T-cell (primary cell): ENCODE measurements at places on chromosomes 7 and 10. TPM values are rescaled to one million over a fixed set of nuclear protein-coding genes. Genes with fewer than 3 reads are reported as not detected.

GRCh38 chr7:90569368-90569767, 26.8 kb upstream of the CDK14 start:
- DNase-seq = no peak

GRCh38 chr10:1509011-1509530, 228.3 kb downstream of the ADARB2 start:
- no peak for DNase-seq

DNA sequence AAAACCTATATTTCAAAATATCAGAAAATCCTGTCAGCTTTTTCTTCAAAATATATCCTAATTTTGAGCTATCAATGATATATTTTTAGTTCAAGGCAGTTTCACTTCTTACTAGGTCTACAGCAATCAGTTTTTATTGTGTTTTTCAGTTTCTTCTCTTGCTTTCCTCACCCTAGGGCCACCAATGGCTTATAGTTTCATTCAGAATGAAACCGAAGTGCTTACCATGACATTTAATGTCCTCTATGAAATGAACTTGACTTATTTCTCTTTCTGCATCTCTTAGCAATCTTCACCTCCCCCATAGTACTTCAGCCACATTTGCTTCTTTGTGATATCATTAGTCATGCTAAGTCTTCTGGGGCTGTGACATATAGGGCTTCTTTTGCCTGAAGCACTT, 100.3 kb downstream of the ARL5B start:
- DNase-seq = no peak

GRCh38 chr7:39406467-39406866, 159.7 kb upstream of the YAE1 start:
- no peak for DNase-seq

GRCh38 chr7:68470836-68471435, 1127.3 kb upstream of the AUTS2 start:
- no peak for DNase-seq

- DNase-seq = no peak
Measured at GRCh38 chr7:10571759-10572158, 401.9 kb upstream of the PHF14 start.

DNA sequence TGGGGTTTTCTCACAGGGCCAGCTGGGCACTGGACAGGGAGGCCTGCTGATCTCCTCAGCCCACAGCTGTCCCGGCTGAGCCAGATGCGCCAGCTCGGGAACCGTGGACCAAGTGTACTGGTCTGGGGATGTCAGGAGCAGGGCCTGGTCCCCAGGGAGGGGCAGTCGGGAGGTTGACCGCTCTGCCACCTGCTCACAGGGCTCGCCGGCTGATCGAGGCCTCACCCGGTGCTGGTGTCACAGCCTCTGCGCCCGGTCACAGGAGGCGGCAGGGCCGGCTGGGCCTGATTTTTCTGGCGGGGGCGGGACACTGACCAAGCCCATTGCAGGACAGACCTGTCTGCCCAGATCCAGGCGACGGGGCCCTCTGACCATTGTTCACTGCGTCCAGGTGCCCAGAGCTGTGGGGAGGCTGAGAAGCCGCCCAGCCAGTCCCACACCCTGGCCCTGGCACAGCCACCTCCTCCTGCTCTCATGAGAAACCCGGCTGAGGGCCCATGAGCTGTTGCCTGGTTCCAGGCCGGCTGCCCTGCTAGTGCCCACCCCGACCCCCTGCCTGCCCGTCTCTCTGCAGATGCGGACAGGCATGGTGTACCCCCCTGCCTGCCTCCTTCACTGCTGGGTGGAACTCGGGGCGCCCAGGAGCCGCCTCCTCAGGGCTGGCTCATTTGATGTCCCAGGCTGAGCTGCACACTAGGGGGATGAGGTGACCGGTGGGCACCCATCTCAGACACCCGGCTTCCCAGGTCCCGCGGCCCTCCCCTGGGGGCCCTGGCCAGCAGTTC, 3.0 kb upstream of the TMEM184A start:
- no peak for DNase-seq

DNA sequence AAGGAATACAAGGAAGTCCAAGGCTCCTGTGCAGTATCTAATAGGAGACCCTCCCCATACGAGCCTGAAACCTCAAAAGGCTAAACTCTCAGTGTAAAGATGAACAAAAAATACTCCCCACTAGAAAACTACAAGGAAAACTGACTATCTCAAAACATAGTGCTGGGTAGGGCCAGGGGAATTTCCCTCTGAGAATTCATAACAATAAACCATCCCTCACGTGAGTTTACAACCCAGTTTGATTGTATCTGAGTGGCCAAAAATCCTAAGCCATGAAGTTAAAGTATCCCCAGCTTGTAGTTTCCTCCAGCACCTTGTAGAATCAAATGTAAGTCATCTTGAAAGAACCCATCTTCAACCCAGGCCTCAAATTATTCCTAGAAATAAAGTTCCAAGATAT, 293.4 kb downstream of the CELF2 start:
- no peak for DNase-seq

DNA sequence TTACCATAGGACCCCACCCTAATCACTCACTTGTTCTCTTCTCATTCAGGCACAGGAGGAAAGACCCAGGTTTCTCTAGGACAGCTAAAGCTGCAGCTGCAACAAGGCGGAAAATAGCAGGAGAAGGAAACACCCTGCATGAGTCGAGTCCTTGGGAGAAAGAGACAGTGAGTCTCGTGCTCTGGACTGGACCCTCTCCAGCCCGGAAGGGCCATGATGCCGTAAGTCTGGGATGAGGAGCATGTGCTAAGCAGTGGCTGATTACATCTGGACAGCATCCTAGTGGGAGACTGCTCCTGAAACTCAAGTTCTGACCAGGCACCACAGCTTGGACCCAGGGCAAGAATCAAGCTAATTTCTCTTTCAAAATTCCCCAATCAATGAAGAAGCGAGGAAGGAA, 39.4 kb downstream of the FBXW4 start:
- DNase-seq = no peak

- no peak for DNase-seq
Measured at GRCh38 chr10:37520488-37520887, 336.9 kb downstream of the ZNF248 start.

GRCh38 chr7:137628216-137628615, 218.6 kb downstream of the DGKI start:
- DNase-seq = no peak

GRCh38 chr7:7504910-7505704, 30.6 kb downstream of the COL28A1 start:
- DNase-seq = no peak

DNA sequence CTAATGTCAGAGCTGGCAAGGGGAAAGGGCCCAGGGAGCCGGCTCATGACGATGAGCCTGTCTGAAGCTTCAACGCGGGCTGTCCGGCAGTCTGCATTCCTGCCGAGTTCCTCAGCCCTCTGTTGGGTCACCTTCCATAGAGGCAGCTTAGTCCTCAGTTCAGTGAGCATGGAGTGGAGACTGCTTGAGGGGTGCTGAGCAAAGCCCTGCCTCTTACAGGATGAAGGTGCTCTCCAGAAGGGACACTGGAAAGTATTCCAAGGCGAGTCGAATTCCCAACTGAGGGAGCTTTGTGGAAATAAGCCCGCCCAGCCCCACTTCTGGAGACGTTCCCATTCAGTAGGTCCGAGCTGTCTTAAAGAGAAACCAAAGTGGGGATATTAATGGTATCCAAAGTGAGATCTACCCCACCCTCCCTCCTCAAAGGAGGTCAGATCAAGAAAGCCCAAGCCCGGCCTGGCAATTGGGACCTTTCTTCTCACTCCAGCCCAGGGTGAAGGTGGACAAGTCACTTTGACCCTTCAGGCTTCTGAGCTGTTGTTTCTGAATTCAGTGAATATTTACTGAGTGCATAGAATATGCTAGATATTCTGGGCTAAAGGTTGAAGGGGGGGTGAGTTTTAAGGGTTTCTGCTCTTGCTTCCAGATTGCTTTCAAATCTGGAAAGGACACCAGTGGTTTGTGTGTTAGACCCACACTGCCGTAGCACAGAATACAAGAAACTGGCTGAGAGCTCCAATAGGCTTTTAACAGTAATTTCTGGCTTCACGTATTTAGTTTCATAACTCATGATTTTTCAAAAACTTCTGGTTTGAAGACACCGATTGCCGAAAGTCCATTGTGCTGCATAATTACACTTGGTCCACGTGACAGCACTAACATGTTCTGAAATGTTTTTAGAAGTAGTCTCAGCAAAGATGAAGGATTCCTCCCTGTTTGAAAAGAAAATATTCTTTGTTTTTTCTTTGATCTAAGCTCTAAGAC, 3.5 kb downstream of the EGFR start:
- DNase-seq = no peak

- DNase-seq = no peak
Measured at GRCh38 chr7:102321351-102322201, 34.7 kb downstream of the SPDYE6 start.

DNA sequence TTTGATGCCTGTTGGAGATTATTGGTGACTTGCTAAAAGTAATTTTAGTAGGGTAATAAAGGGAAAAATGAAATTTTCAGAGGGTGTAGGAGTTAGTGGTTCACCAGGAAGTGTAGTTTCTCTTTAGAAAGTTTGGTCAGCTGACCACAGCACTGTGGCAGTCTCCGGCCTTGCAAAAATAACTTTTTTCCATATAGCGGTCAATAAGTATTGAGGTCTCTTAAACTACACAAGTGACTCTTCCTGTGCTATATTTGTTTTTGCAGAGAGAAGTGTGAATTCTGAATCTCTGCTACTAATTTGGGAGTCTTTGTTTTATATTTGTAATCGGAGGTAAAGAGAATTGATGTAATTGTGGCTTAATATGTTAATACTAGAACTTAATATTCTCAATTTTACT, 24.3 kb downstream of the PTPN12 start:
- no peak for DNase-seq

GRCh38 chr7:85232068-85232467, 45.2 kb upstream of the SEMA3D start:
- DNase-seq = no peak

The TAS2R41 gene
- total RNA-seq = 0.46 TPM

The CYP2C19 gene
- not detected for total RNA-seq

The BLOC1S2 gene
- total RNA-seq = 33.5 TPM

The EN2 gene
- total RNA-seq = not detected
